ENCODE measurements at places on chromosomes 1 and 21. TPM values are rescaled to one million over a fixed set of nuclear protein-coding genes. Genes with fewer than 3 reads are reported as not detected.

Gene GUCA2B
- not detected for total RNA-seq

Gene CBR3
- total RNA-seq = 8.7 TPM

Gene TNFRSF9
- total RNA-seq = not detected

Gene FMO3
- total RNA-seq = 7.6 TPM

Gene HPCA
- total RNA-seq = not detected

Gene NBPF9
- 8.7 TPM for total RNA-seq
